Fibroblast of skin of back (primary cell): ENCODE measurements at places on chromosomes 1 and 21.

- DNase-seq: no peak
Measured at GRCh38 chr21:18937337-18937736, 533.8 kb upstream of the TMPRSS15 start.

DNA sequence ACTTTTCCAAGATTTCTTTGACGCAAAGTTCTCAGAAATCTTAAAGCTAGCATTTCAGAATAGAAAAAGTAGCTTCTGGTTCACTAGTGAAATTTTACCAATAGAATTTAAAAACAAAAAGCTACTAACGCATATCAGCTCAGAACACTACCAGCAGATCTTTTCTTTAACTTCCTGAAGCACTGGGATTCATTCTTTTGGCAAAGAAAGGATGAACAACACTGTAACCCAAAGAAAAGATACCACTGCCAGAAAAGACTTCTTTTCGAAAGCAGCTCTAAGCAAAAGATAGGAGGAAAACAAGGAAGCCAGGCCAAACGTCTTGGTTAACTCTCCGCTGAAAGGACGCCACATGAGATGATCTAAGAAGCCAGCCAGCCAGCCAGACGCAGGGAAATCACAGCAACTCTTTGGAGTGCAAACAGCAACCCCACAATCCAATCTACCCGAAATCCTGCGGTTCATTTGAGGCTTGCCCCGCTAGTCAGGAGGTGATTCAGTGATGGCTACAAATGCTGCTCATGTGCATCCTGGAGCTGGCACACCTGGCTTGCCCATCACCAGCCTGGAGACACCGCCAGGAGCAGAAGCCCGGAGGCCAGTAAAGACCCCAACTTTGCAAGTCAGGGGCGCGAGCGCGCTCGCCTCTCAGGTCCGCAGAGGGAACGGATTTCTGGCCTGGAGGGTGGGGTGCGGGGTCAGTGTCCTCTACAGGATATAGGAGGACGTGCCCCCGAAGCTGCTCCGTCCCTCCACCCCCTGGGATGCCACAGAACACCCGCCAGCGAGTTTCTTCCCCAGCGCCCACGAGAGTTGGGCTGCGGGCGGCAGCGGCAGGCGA lies 812 bp downstream of the NBPF1 start:
- DNase-seq: peak; percentile 73

- DNase-seq: no peak
Measured at GRCh38 chr1:63640633-63641567, 47.7 kb downstream of the PGM1 start.

DNA sequence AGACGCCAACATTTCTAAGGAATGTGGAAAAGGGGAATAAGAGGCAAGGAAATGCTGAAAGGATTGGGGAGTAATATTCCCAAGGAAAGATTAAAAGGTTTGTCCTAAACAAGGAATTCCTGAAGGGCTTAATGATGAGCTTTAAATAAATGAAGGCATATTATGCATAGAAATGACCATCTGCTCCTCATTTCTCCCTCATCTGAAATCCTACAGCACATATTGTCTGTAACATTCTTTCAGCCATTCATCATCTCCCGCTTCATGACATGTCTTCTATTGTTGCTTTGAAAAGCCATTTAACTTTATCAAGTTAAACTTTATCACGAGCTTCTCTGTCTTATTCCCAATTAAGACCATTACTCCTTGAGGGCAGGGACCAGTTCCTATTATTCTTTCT lies 608.7 kb upstream of the PLXNA2 start:
- DNase-seq: peak; percentile 20

GRCh38 chr1:52532731-52533327 lies 20.1 kb downstream of the TUT4 start:
- DNase-seq: no peak

DNA sequence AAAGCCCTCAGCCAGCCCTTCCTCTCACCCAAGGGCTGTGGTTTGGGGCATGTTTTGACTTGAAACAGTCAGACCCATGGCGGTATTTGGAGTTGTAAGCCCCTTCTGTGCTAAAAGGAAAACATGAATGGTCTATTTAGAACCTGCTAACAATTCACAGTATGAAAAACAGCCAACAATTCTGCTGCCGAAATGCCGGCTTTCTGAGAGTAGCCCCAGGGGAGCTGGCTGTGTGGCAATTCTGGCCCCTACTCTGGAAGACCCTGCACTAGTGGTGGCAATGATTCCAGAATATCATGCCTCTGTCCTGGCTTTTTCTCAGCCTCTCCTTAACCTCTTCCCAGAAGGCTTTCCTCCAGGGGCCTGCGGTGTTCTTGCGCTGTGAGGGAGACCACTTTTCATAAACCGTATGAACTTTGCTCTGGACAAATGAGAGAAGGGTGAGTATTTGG lies 118.7 kb downstream of the EDEM3 start:
- no peak for DNase-seq
